ENCODE measurements at places on chromosomes 12 and 14. TPM values are rescaled to one million over a fixed set of nuclear protein-coding genes. Genes with fewer than 3 reads are reported as not detected.

- no peak for DNase-seq
Measured at GRCh38 chr14:101025131-101025530, 121.6 kb upstream of the RTL1 start.

- DNase-seq = no peak
Measured at GRCh38 chr12:65876898-65877721, 52.8 kb downstream of the HMGA2 start.

GRCh38 chr14:66804141-66804540 is 296.2 kb downstream of the GPHN start:
- no peak for DNase-seq

The KRT71 gene
- not detected for total RNA-seq

- no peak for DNase-seq
Measured at GRCh38 chr14:87014856-87015255, 978.1 kb downstream of the GALC start.

Data from epithelial cell of proximal tubule (primary cell).